ENCODE measurements at places on chromosomes 11 and 22.
A peak's percentile ranks its signal among the peaks of the same experiment; 100 is the strongest.

DNA sequence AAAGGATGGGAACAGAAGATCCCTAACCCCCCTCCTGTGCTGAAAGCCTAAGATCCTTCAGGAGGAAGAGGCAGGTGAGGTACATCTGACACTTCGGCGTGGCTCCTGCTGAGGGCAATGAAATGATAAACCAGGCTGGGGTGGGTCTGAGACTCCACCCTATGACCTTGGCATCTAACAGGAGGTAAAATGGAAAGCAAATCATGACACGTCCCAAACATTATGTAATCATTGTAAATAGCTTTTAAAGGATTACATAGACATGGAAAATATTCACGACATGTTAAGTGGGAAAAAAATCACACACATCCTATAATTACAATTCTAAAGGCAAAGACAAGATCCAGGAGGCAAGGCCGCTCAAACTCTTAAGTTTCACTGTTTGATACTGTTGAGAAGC is 70.5 kb downstream of the LINC01488 start:
- no peak for DNase-seq

- no peak for DNase-seq
Observed at GRCh38 chr22:45059296-45059695, 49.5 kb upstream of the PHF21B start.

GRCh38 chr11:70333261-70333660 is 62.8 kb downstream of the PPFIA1 start:
- DNase-seq, result no peak

DNA sequence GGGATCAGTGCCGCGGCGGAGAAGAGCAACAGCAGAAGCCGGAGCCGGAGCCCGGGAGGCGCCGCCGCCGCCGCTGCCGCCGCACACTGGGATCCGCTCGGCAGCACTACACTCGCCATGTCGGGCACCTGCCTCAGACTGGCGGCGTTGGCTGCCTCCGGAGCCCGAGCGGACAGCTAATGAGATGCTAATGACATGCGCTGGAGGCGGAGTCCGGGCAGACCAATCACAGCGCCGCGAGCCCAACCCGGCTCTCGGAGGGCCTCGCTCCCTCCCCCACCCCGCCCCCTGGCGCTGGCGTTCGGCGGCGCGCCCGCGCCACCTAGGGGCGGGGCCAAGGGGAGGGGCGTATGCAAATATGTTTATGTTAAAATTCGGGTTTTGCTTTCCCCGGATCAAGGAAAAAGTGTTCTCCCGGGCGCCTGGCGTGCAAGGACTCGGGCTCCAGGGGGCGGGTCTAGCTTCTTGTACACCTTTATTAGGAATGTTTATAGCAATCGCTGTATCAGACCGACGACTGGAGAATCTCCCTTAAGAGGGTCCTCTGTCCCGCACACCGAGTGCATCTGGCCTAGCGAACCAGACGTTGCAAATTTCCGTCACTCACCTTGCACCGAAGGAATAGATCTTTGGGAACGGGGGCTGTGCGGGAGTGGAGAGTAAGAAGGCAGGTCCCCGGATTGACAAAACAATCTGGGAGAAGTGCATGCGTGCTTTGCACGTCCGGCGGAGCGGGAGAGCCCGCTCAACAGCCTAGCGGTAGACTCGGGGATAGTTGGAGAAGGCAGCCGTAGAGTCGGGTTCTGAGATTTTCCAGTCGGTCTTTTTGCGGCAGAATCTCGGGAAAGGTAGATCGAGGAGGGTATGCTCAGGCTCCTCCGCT is at the start of gene CADM1:
Gene CADM1, minus strand, starts transcription at position 140 of the 883 bp plus-strand sequence.
- peak; percentile 56 for DNase-seq

GRCh38 chr22:22821340-22821739 is 66.3 kb upstream of the IGLL5 start:
- no peak for DNase-seq

DNA sequence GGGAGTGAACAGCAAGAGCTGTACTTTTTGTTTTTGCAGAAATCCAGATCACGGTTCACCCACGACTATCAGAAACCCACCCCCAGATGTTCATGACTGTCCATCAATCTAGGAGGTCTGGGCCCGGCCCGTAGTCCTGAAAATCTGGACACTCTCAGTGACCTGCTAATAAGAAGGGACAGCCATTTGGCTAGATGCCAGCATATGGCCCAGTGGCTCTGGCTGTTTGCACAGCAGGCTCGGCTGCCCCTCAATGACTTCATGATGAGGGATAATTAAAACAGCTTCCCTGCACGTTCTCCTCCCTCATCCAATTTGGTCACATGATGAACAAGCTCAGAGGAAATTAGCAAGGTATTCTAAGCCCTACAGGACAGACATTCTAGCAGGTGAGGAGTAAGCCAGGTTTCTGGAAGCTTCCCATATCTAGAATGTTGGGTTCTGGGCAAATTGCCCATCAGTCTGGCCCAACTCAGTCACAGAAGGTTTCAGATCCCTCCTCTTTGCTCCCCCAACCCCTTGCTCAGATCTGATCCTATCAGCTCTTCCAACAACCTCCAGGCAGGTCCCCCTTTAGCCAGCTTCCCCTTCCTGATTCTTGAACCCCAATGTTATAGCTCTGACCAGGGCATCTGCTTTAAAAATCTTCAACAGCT is 397.3 kb downstream of the SHANK2 start:
- DNase-seq, result no peak

DNA sequence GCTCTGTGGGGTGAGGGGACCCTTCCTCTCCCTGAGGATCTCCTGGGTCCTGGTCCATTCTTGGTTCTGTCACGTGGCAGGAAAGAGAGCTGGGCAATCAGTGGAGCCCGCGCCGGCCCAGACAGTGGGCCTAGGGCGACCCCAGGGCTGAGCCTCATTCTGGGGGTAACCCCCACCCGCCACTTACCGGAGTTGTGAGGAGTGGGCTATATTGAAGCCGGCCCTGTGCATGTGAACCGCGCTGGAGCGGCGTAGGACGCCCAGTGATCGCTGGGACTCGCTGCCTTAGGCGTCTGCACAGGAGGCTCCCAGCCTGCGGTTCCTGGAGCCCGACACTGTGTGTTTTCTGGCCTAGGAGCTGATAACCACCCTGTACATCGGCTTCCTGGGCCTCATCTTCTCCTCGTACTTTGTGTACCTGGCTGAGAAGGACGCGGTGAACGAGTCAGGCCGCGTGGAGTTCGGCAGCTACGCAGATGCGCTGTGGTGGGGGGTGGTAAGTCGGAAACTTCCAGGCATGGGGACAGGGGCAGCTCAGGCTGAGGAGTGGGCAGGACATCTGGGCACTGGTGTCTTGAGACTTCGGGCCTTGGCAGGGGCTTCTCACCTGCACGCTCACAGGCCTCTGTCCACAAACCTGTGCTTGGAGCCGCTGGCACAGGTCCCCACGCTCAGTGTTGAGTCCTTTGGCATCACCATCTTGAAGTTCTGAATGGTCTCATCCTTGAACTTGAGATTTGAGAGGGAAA is 127.1 kb downstream of the KCNQ1OT1 start:
- DNase-seq, result no peak

GRCh38 chr11:27291302-27291889 is 71.6 kb downstream of the CCDC34 start:
- no peak for DNase-seq

DNA sequence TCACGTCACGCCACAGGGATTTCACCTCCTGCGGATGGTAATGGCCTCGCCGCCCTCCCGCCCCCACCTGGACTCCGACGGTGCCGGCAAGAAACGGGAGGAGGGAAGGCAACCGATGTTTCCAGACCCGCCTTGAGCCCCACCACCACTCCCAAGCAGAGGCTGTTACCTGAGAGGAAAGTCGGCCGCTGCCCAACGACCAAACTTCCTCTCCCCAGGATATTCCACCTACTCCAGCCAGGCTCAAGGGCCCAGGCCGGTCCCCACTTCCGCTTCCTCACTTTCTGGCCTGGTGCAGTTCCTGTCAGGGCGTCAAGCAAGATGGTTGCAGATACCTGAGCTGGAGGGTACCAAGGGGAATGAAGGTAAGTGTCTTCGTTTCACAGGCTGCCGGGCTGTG is at the start of gene ENTHD1:
Gene ENTHD1, minus strand, starts transcription at position 235 of the 400 bp plus-strand sequence. CDS start 6,012 bp downstream, outside the sequence.
- no peak for DNase-seq

DNA sequence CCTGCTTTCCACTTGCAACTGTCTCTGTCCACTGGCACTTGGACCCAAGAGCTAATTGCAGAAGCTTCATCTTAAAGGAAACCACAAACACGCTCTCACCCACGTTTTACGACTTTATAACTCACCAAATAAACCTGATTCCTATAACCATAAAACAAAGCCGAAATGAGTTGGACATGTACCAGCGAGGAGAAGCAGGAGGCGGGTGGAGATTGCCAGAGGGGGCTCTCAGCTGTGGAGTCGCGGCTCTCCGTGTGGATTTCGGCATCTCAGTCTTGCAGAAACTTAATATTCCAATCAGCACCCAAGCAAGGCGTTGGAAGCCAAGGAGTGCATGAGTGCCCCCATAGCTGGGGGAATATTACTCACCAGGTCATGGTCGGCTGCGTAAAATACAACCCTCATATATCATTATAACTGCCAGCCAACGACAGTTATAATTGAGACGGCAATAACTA is 483.6 kb downstream of the MN1 start:
- DNase-seq, result no peak

- DNase-seq, result no peak
Observed at GRCh38 chr22:50056214-50056972, 1.7 kb downstream of the TTLL8 start.

- no peak for DNase-seq
Observed at GRCh38 chr11:6526411-6527135, 29.5 kb downstream of the DNHD1 start.

DNA sequence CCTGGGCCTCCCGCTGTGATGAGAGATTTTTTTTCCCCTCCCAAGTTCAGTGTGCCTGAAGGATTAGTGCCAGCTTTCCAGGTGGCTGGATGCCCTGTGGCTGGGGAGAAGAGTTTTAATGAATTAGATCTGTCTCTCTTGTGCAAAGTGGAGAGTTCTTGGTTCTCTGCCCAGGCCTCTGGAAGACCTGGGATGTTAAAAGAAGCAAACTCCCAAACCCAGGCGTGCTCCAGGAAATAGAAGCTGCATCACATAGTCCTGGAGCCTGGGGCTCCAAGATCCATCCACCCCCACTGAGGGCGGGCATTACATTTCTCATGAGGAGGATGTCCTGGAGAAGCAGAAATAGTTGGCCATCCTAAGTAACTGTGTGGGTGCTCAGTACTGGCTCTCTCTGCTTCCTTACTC is 30.6 kb downstream of the SDHAF2 start:
- DNase-seq, result no peak

- DNase-seq, result no peak
Observed at GRCh38 chr22:44615146-44615545, 86.9 kb upstream of the PRR5 start.

- DNase-seq, result no peak
Observed at GRCh38 chr11:43806976-43807375, 73.7 kb upstream of the ALKBH3 start.

DNA sequence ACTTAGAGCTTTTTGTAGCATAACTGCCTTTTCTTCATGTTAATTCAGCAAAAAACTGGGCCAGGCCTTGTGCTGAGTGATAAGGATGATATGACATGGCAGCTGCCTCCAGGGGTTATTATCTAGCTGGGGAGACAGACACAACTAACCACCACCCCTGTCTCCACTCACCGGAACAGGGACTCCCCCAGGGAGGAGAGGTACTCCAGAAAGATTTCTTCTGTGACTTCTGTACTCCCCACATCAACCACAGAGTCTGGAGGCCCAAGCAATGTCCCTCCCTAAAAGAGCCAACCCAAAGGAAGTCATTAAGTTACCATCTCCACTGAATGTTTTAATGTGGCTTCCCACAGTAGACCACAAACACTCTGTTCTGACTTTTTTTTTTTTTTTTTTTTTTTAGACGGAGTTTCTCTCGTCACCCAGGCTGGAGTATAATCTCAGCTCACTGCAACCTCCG is 14.3 kb upstream of the PMM1 start:
- DNase-seq, result peak; percentile 41

- no peak for DNase-seq
Observed at GRCh38 chr11:70415191-70415590, 16.9 kb downstream of the CTTN start.

DNA sequence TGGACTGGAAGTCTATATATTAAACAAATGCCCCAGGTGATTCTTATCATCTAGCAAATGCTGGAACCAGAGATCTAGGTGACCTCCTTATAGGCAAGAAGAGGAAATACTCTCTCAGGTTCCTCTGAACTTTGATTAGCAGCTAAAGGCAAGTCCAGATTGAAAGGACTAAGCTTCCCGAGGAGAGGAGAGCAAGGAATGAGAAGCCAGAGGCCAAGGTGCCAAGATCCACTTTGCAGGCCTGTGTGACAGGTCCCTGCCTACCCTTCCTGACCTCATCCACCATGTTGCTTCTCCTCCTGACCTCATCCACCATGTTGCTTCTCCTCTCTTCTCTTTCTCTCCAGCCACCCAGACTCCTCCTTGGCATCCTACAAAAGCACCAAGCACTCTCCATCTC is 173.2 kb downstream of the LARGE1 start:
- DNase-seq, result no peak

- DNase-seq, result no peak
Observed at GRCh38 chr22:43412808-43413795, 1.3 kb downstream of the MPPED1 start.

DNA sequence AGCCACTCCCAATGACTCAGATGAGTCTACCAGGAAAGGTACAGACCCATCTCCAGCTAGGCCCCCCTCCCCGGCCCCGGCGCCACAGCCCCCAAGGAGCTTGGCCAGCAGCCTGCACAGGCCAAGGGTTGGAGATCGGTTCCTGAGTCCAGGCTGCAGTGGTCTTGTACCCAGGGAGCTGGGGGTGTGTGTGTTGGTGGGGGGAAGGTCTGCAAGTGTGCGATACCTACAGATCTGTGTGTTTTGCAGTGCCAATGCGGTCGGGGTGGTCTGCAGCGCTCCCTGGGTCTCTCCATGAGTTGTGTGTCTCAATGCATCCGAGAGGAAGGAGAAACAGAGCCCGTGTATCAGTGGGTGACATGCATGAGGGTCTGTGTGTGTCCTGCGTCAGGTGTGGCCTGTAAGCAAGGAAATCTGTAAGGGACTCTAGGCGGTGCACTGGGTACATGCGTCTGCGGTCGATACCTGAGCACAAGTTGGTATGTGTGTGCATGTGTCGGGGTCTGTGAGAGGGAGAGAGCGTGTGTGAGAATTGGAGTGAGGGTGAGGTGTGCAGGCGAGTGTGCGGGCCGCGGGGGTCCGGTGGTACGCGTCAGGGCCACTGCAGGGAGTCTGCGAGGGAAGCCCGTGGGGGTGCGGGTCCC is 645 bp downstream of the CDC42BPG start:
- DNase-seq, result no peak

GRCh38 chr11:68342459-68343158 is 30.2 kb downstream of the LRP5 start:
- DNase-seq, result no peak

- DNase-seq, result no peak
Observed at GRCh38 chr22:19789406-19789805, 28.8 kb downstream of the TBX1 start.

All from activated T-helper 9 cell treated with anti-CD3 and anti-CD28 coated beads, Interleukin-2, amount 50 U/mL, for 16 hours (primary cell).